BJ (cell line): ENCODE measurements at places on chromosomes 7 and 10.

GRCh38 chr7:30019960-30020359, 6.5 kb downstream of the FKBP14 start:
- no peak for DNase-seq

GRCh38 chr7:33601884-33602283, 303.5 kb upstream of the BMPER start:
- no peak for DNase-seq

- no peak for DNase-seq
Observed at GRCh38 chr10:125662584-125662983, 20.4 kb downstream of the TEX36 start.

DNA sequence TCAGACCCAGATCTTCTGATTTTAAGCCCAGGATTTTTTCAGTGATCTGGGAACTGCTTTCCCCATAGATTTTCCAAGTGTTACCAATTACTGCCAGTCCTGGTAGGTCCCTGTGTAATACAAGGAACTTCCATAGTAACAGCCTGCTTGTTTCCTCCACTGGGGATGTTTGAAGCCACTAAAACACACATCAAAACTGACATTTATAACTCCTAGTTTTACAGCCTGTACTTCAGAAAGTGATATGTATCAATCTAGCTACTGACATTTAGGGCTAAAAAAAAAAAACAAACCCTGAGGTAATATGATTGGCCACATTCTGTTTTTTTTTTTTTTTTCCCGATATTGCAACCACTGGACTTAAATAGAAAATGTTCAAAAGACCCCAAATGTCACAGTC, 166.9 kb upstream of the SP4 start:
- DNase-seq = no peak

DNA sequence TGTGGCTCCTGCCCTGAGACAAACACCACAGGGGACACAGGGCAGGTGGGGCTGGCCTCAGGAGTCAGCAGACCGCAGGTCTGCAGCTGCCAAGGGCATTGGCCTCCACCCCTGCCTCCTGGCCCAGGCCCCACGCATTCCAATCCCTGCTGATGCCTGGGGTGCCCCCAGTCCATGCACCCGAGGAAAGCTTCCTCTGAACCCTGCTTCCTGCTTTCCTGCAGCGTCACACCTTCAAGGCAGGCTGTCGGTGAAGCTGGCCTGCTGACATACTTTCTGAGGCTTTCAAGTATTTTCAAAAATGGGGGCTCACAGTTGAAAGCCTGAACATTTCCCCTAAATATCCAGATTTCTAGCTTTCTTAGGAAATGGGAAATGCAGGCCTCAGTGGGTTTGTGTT, 22.5 kb upstream of the ANTXRL start:
- no peak for DNase-seq

- DNase-seq = no peak
Observed at GRCh38 chr10:11409357-11409756, 202.1 kb downstream of the USP6NL start.

DNA sequence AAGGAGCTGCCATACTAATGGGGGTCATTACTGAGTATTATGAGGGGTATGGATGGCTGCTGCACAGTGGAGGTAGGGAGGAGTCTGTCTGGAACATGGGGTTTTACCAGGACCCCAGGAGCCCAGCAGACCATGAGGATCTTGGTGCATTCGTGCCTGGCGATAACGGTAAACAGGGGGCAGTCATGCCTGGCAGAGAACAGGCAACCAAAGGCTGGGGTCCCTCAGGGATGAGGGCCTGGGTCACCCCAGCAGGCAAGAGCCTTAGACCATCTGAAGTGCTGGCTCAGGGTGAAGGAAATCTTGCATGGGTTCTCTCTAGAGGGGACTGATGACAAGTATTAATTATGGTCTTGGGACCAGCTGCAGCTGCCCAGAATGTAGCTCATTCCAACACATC, 46.1 kb downstream of the MYL10 start:
- DNase-seq = no peak

DNA sequence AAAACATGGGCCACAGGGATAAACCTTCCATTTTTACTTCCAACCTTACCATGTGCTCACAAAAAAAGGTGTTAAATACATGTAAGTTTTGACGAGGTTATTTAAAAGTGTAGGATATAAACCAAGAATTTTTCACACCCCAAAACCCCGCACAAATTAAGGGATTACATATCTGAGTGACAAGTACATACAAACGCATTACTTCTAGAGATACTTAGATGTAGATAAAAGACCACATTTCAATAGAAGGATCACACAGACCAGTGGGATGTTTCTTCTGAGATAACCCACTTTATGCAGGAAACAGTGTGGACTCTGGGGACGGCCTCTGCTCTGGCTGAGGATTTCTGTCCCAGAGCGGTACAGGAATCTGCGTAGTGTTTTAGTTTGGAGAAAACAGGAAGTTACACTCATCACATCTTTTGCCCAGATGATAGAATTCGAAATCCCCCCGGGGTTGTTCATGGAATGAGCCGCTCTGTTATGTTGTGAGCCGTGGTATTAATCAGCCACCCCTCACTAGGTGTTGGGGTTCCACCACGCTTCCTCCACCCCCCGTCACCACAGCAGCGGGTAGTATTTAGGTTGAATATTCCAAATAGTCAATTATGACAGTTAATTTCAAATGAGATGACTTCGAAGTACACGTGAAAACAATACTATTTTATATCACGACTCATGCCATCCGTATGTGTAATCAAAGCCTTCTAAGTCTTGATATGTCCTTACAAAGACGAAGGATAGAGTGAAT, 1.3 kb upstream of the CUL1 start:
- DNase-seq = no peak

DNA sequence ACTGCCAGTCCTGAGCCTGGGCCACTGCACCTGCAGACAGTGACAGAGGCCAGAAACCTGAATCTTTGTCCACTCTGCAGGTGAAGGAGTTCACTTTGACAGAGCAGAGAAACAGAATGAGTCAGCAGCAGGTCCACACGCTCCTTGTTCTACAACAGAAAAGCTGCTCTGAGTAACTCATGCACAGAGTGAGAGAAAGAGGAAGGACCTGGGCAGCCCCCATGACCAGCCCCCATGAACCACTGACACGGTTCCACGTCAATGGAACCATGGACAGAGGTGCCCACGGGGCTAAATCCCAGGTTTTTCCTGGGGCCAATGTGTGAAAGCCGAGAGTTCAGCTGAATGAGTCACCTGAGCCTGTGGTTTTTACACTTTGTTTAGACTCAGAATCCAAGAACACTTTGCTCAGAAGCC, 40.8 kb upstream of the CTBP2 start:
- DNase-seq = no peak

- no peak for DNase-seq
Observed at GRCh38 chr7:100556541-100556940, 17.2 kb downstream of the SAP25 start.

DNA sequence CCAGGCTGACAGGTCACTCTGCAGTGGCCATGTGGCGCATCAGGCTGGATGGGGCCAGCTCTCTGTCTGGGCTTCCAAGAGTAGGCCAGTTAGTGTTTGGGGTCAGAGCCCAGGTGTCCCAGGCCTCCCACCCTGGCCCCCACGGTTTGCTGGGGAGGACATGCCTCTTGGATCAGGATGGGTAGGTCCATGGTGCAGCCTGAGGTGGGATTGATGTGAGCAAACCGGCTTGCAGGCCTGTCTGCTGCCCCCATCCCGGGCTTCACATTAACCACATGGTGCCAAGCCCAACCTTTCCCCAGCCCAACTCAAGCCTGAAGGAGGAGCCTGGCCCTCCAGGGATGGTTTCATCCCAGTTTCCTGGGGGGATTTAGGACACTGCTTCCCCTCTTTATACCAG, 39.2 kb downstream of the LDB3 start:
- DNase-seq = no peak

DNA sequence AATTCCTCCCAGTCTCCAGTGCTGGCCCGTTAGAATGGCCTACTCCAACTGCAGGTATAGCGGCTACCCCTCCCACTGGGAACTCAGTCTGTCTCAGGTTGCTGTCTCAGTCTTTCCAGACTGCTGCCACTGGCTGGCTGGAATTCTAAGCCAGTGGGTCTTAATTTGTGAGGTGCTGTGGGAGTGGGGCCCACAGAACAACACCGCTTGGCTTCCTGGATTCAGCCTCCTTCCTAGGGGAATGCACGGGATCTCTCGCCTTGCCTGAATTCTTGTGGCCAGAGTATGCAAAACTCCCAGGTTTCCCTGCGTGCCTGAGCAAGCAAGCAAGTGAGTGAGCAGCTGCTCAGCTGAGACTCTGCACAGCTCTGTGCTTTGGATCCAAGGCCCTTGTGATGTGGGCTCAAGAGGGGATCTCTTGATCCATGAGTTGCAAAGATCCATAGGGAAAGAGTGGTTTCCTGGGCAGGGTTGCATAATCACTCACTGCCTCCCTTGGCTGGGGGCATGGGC, 41.5 kb upstream of the GPR141 start:
- DNase-seq = no peak

DNA sequence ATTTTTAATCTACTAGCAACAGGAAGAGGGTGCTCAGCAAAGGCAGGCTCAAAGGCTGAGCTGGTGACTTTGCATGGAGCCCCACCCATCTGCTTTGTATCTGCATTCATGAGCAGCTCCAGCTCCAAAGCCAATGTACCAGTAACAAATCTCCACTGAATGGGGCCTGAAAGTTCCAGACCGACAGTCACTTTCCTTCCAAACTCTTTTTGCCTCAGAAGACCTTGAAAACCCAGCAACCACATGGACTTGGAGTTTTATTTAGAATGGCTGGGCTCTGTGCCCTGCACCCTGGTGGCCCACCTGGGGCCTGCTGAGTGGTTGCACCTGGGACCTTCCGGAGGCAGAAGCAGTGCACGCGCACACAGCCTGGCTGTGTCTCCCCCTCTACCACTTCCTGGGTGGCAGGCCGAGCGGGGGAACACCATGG, 195.0 kb upstream of the PLXNA4 start:
- DNase-seq = no peak

DNA sequence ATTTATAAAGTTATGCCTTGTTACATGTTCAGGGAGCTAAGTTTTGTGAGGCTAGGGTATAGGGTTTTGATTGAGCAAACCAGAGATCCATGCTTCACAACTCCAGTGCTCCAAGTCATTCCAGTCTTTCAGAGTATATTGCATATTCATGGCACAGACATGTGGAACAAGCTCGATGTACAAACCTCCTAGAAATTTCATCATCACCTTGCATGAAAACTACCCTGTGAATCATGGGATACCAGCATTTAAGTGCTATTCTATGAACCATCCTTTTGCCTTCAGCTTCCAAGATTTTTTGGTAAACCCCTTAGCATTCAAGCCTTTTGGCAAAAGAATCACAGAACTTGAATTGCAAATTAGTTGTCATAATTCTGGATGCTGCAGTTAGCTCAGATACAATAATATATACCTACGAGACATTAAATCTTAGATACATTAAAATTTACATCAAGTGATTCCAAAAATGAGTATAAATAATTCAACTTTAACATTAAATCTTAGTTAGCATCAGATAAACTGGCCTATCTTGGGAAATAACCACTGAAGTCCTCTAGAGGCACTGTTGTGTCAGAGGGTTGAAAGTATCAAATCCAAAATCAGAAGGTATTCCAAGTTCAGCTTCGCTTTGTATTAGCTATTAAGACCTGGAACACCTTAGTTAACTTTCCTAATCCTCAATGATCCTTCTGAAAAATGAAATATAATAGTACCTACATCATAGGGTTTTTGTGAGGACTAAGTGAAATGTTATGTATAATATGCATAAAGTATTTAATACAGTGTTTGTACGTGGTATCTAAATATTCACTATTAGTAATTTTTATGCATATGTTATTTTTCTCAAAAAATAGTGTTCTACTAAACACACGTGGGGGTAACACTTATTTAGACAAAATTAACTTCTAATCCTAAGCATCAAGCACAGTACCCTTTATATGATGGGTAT, 55.5 kb upstream of the CABCOCO1 start:
- no peak for DNase-seq

DNA sequence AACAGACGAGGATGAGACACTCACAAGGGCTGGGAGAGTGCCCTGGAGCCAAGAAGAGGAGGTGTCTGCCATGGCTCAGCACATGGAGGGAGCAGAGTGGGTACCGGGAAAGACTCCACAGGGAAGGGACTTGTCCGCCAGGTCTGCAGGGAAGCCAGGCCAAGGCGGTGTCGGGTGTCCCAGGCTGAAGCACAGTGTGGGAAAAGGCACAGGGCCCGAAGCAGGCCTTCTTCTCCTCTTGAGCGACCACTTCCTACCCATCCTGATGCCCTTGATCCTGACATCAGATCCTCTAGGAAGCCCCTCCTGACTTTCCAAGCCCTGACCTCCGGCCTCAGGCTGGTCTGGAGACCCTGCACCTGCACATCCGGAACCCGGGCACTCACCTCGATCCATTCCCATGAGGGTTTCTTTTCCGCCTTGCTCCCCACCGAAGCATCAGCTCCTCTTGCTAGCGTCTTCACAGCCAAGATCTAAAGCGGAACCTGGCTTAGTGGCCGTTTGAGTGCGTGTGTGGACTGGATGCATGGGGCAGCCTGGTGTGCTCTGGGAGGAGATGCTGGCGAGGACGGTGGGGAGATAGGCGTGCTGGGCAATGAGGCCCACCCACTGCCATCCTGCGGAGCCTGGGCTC, 8.5 kb downstream of the CALML3 start:
- DNase-seq = no peak

GRCh38 chr10:1343176-1343575, 287.0 kb downstream of the WDR37 start:
- no peak for DNase-seq

DNA sequence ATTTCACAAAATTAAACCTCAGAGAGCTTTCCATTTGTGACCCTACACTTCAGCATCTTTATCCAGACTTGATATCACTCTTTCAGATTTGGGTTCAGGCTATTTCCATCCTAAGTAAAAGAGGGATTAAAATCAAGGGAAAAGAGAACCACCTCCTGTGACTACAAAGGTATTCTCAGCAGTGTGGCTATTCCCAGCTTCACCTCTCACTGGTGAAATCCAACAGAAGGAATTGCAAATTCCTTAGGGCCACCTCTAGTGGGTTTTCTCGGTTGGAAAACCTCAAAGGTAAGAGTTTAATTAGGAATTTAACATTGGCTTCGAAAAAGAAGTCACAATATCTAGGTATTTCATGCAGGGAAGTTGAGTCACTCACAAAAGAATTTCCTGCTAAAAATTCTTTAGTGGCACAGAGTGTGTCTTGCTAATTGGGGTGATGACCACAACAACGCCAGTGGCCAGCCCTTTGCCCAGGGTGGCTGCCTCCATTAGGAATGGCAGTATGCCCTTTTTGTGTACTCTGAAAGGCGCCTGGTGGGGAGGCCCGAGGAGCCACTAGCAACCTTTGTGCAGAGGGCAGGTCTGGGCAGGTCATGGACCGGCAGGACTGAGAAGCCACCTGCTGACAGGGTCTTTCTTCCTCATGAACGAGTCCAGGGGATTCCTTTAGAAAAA, 52.2 kb downstream of the SEM1 start:
- DNase-seq = no peak

DNA sequence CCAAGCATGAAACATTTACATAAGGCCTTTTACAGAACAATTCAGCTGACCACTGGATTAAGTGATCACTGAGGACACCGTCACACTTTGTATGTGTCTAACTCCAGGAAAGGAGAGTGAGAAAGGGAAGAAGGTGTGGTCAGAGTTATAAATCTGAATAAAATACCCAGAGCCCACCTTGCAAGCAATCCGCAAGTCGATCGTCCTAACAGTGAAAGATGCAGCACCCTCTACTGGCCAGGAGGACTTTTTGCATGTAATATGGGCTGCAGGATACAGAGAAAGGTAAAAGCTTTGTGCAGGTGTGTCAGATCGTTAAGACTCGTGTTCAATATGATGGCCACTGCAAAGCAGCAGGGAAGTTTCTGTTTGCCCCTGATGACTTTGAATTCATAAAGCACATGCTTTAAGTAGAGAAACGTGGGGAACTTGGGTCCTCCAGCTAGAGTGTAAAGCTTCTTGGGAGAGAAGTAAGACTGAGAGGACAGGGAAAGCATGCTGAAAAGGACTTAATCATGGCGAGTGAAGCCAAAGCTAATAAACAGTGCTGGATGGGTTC, 68.5 kb upstream of the BMPER start:
- no peak for DNase-seq
